Activated T-cell treated with anti-CD3 and anti-CD28 coated beads, Interleukin-2, amount 50 U/mL, for 72 hours (primary cell): ENCODE measurements at places on chromosomes 13 and 19. TPM values are rescaled to one million over a fixed set of nuclear protein-coding genes. Genes with fewer than 3 reads are reported as not detected.
A peak's percentile ranks its signal among the peaks of the same experiment; 100 is the strongest.

- DNase-seq = no peak
These were observed 46.3 kb downstream of the NBEA start for GRCh38 chr13:34988330-34988791.

GRCh38 chr13:55887561-55887960, 1253.2 kb upstream of the PRR20A start:
- no peak for DNase-seq

- DNase-seq = no peak
These were observed 40.5 kb upstream of the RNF113B start for GRCh38 chr13:98217597-98217996.

DNA sequence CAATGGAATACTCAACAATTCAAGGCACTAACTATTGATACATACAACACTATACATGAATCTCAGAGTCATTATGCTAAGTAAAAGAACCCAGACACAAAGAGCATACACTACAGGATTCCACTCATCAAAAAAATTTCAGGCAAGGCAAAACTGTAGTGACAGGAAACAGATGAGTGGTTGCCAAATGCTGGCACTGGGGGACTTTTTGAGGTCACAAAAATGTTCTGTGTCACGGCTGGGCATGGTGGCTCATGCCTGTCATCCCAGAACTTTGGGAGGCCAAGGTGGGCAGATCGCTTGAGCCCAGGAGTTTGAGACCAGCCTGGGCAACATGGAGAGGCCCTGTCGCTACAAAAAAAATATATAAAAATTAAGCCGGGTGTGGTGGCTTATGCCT, 129.4 kb downstream of the KL start:
- DNase-seq = peak; percentile 39

- DNase-seq = no peak
These were observed 18.3 kb upstream of the CACNG8 start for GRCh38 chr19:53944416-53944815.

DNA sequence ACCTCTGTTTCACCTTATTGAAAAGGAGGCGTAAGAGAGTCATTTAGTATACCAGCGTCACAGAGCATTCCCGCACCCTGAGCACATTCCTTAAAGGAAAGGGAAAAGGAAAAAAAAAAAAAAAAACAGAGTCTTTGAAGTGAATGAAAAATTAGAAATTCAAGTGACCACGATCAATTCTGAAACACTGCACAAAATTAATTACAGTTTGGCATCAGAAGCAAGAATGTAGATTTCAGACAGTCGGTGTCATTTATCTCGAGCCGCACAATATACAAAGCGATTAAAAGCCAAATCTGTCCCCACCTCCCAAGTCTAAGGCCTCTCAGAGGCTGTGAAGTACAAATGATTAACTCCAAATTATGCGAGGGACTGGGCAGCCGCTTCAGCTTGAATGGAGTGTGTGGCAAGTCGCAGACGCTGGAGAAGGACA, 173.7 kb upstream of the ZNF507 start:
- no peak for DNase-seq

GRCh38 chr19:3210347-3211017, 14.0 kb upstream of the CELF5 start:
- peak; percentile 72 for DNase-seq

DNA sequence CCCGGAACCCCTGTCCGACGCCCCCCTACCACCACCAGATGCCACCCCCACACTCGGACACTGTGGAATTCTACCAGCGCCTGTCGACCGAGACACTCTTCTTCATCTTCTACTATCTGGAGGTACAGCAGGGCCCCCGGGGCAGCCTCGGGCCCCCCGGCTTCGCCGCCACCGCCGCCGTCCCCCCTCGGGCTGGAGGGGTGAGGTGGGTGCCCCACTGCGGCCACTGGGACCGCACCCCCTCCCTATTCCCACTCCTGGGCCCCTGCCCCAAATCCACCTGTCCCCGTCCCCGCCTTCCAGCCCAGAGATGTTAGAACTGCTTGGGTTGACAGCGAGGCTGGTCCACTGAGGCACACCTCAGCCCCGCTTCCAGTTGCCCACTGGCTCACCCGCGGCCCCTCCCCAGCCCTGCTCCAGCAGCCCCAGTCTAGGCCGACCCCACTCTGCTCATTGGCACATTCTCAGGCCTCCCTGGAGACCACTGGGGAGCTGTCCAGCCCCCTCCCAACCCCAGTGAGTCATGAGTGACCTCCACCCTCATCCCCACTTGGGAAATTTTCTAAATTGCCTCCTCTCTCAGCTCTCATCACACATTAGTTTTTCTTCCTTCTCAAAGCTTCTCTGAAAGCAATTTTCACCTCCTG, 6.5 kb downstream of the LENG1 start:
- DNase-seq = no peak

- DNase-seq = peak; percentile 83
These were observed at the start of gene KCNN4 for GRCh38 chr19:43780706-43781525. Gene KCNN4 (minus strand): TSS chr19:43780973. CDS start chr19:43780861, 112 bp downstream.

The SPPL2B gene
- 55.3 TPM for total RNA-seq

The LGI4 gene
- total RNA-seq = 0.72 TPM
